ENCODE measurements at places on chromosomes 4 and X. TPM values are rescaled to one million over a fixed set of nuclear protein-coding genes. Genes with fewer than 3 reads are reported as not detected.

Gene GAGE12F
- not detected for total RNA-seq

Gene ZAR1
- total RNA-seq = not detected

Gene SHROOM3
- 6.8 TPM for total RNA-seq

Gene CITED1
- total RNA-seq = 1.3 TPM

Gene SRPK3
- not detected for total RNA-seq

Gene DUSP21
- not detected for total RNA-seq

Gene HGFAC
- 0.18 TPM for total RNA-seq

Gene TMPRSS11D
- not detected for total RNA-seq

Gene PWWP3B
- total RNA-seq = not detected

Gene IL21
- not detected for total RNA-seq

Gene NDST3
- not detected for total RNA-seq

Gene EMCN
- total RNA-seq = not detected

Gene REPS2
- 0.32 TPM for total RNA-seq

Gene POU4F2
- total RNA-seq = not detected

Gene HSFX4
- not detected for total RNA-seq

Gene LGI2
- total RNA-seq = 0.25 TPM

Gene NALF2
- 5.5 TPM for total RNA-seq

Gene NKX3-2
- 0.09 TPM for total RNA-seq

Gene AKAP4
- not detected for total RNA-seq

Gene TSPAN7
- total RNA-seq = 2.9 TPM

Gene BLOC1S4
- 17.7 TPM for total RNA-seq

Gene KIAA1210
- not detected for total RNA-seq

Gene PAGE2
- total RNA-seq = not detected

Gene CXCL11
- not detected for total RNA-seq

Gene EDNRA
- total RNA-seq = 0.30 TPM

Gene PLP1
- total RNA-seq = not detected

Gene CRMP1
- 2.5 TPM for total RNA-seq

Gene SLC4A4
- total RNA-seq = 2.8 TPM

Gene SOWAHD
- total RNA-seq = 0.20 TPM

Gene REELD1
- total RNA-seq = not detected

Gene PAK3
- total RNA-seq = not detected

Gene IL1RAPL2
- not detected for total RNA-seq

Gene PSAPL1
- 0.13 TPM for total RNA-seq

Gene RGN
- not detected for total RNA-seq

Gene NLGN4X
- total RNA-seq = not detected

Gene CC2D2A
- total RNA-seq = 20.0 TPM

Gene FRG2
- 0.09 TPM for total RNA-seq

Gene AREG
- 96.5 TPM for total RNA-seq

Gene ADRA2C
- total RNA-seq = 11.5 TPM

Gene IDUA
- total RNA-seq = 7.7 TPM

Gene SATL1
- not detected for total RNA-seq

Gene PRR32
- not detected for total RNA-seq

Gene PLXNB3
- total RNA-seq = 5.0 TPM

Gene COL4A6
- 15.5 TPM for total RNA-seq

Gene FAT4
- total RNA-seq = 0.85 TPM

Gene GAB3
- total RNA-seq = 0.55 TPM

Gene ZNF630
- total RNA-seq = 0.55 TPM

Gene EBP
- total RNA-seq = 145 TPM

Gene ATP5ME
- 384 TPM for total RNA-seq

Gene P2RY4
- not detected for total RNA-seq

Gene LUZP4
- not detected for total RNA-seq

Gene SFRP2
- total RNA-seq = not detected

Gene FRMD7
- total RNA-seq = not detected

Gene ABLIM2
- total RNA-seq = 0.58 TPM

Gene DBET
- total RNA-seq = not detected

Gene NPY2R
- total RNA-seq = 0.09 TPM

Gene MAGEB18
- not detected for total RNA-seq

Gene STK32B
- total RNA-seq = 20.2 TPM

Gene PNMA6F
- total RNA-seq = not detected

Gene RBM3
- 337 TPM for total RNA-seq

All from A549 treated with RU486 at 1 μM for 4 hours (cell line).